ENCODE measurements at places on chromosomes 1 and 21.

GRCh38 chr1:67760030-67760821 is 73.0 kb downstream of the GNG12 start:
- DNase-seq, result peak; percentile 73

- peak; percentile 52 for DNase-seq
Observed at GRCh38 chr1:9721606-9722377, 70.3 kb downstream of the PIK3CD start.

- DNase-seq, result no peak
Observed at GRCh38 chr1:63742526-63742925, 31.3 kb upstream of the ROR1 start.

DNA sequence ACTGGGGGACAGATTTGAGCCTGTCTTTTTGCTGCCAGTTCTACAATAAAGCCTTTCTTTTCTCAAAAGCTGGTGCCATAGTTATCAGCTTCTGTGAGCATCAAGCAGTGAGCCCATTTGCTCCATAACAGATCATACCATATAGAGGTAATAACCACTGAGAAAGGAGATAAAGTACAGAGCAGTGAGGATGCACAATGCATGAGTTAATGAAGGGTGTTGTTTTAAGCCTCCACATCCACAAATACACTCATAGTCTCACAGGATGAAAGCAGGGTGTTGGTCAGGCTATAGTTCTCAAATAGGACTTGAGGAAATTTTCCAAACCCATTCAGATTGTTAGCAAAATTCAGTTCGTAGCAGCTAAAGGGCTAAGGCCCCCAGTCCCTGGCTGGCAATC is 25.6 kb upstream of the SLC35A3 start:
- DNase-seq, result no peak

- DNase-seq, result no peak
Observed at GRCh38 chr1:59597420-59598119, 217.2 kb upstream of the HOOK1 start.

GRCh38 chr1:155607708-155608107 is 2.3 kb upstream of the MSTO1 start:
- DNase-seq, result no peak

DNA sequence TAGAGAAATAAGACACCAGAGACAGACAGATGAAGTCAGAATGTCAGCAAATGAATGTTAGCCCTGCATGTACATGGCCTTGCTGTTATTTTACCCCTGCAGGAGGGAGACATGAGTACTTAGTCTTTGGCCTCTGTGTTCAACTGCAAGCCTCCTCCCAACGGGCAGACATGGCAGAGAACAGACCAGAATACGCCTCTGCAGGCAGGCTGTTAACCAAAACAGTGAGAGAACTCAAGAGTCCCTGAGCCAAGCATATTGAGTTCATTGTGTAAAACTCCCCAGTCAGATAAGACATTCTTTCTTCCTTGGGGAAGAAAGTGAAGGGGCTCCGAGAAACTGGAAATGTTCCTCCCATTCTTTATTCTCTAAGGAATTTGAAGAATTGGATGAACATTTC is 150.9 kb downstream of the PHTF1 start:
- DNase-seq, result no peak

Data from urothelium cell line (cell line).